ENCODE measurements at places on chromosomes 6 and 20.

GRCh38 chr20:47662483-47663353, 122.6 kb downstream of the SULF2 start:
- DNase-seq, result no peak

DNA sequence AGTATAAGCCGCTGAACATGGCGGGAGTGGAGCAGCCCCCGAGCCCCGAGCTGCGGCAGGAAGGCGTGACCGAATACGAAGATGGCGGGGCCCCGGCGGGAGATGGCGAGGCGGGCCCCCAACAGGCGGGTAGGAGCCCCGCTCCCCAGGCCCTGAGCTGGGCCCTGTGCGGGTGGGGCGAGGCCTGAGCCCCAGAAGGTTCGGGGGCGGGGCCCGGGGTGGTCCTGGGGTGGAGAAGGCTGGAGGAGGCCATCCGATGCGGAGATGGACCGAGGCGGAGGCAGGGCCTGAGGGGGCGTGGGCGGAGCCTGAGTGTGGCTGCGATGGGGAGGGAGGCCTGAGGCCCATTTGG, 7.1 kb downstream of the L3MBTL1 start:
- DNase-seq, result no peak

- DNase-seq, result peak; percentile 38
These were observed 688 bp downstream of the COMMD7 start for GRCh38 chr20:32742322-32743236.

DNA sequence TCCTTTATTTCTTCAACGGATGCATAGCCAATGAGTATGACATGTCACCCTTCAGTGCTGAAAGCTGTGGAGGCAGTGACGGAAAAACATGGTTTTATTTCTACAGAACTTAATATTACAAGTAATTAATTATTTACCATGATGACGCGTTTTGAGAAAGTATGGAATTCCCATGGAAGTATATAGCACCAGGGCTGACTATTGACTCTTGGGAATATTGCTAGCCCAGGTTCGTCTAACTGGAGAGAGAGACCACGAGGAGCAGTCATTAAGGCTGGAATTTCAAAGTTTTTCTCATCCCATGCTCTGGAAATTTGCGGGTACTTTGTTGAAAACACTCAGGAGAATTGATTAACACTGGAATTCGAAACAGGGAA, 155.2 kb upstream of the PRSS16 start:
- DNase-seq, result no peak

DNA sequence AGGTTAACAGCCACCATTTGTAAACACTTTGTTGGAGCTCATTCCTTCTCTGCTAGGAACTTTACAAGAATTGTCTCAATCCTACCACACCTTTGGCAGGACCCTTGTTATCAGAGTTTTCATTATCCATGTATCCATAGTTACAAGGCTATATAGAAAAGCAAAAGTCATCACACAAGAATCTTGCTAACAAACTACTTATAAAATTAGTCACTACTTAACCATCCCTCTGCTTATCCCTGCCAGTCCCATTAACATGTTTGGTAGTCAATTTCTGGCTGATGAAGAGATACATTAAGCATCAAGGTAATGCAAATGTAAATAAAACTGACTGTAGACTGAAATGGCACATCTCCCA, 10.4 kb downstream of the ZSWIM3 start:
- no peak for DNase-seq
